ENCODE measurements at places on chromosomes 5 and 9.

DNA sequence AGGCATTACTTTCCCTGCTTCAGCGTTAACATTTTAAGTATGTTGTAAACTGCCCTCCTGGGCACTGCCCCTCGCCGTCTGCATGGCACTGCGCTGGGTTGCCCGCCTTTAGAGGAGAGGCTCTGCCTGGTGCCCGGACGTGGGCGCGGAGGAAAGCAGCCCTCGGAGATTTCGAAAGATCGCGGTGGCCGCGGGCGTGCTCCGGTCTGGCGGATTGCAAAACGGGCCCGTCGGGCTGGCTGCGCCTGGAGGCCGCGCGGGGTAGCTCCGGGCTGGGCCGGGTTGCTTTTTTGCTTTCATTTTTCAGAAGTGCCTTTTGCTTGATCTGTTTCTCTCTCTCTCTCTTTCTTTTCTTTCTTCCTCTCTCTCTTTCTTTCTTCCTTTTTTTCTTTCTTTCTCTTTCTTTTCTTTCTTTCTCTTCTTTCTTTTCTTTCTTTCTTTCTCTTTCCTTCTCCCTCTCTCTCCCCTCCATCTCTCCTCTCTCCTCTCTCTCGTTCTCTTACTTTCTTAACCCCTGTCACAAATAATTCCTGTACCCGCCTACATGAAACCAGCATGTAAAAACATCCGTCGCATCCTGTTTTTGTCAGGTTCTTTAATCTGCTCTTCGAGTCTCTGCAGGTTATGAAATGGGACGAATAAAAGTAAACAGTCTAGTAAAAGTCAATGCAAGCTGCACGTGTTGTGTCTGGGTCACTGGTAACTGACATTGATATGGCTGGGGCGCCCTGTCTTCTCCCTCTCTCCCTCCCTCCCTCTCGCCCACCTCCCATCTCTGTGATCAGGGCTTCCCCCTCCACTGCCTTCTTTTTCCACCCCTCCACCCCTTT lies 1.7 kb downstream of the FST start:
- peak; percentile 49 for DNase-seq

DNA sequence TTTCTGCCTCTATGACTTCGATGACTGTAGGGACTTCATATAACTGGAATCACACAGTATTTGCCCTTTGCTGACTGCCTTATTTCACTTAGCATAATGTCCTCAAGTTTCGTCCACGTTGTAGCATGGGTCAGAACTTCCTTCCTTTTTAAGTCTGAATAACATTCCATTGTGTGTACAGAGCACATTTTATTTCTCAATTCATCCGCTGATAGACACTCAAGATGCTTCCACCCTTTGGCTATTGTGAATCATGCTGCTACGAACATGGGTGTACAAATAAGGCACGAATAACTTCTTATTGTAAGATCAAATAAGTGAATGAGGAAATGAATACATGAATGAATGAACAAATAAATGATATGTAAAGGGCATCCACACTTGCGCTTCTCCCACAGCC lies 13.0 kb downstream of the BARX1 start:
- DNase-seq: no peak

DNA sequence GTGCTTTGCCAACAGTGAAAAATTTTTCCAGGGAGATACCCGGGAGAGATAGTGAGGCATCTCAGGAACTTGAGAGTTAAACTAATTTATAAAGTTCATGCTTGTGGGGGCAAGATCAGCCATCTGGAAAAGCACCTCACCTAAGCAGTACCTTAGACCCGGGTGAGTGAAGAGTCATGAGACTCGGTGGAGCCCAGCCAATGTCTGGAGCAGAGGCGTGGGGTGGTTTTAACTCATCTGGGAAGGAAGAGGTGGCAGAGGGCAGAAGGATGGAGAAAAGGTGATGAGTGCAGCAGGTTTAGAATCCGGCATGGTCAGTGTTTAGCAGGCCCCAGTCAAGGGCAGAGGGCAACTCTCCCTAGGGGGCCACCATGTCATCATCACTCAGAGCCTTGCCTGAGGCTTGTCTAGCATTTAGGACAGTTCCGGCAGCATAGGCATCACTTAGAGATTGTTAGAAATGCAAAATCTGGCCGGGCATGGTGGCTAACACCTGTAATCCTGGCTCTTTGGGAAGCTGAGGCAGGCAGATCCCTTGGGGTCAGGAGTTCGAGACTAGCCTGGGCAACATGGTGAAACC lies 4.3 kb upstream of the RNF183 start:
- no peak for DNase-seq

- DNase-seq: no peak
Observed at GRCh38 chr9:36864491-36865410, 169.3 kb downstream of the PAX5 start.

DNA sequence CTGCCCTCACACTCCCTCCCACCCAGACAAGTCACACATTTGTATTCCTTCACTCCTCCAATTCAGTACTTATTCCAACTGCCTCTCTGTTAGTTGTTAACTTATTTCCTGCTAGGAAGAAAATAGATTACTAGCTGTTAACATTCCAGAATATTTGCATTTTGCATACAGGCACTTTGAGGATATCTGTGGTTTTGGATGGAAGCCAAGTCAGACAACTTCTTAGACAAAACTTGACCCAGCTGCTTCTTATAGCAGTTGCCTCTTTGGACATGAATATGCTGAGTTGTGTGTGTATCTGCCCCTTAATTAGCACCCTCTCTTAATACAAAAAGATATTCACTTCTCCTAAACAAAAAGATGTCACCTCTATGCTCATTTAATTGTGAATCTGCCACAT lies 1280.6 kb upstream of the ACO1 start:
- DNase-seq: no peak

GRCh38 chr9:130701059-130702022 lies 7.8 kb downstream of the EXOSC2 start:
- DNase-seq: peak; percentile 46

DNA sequence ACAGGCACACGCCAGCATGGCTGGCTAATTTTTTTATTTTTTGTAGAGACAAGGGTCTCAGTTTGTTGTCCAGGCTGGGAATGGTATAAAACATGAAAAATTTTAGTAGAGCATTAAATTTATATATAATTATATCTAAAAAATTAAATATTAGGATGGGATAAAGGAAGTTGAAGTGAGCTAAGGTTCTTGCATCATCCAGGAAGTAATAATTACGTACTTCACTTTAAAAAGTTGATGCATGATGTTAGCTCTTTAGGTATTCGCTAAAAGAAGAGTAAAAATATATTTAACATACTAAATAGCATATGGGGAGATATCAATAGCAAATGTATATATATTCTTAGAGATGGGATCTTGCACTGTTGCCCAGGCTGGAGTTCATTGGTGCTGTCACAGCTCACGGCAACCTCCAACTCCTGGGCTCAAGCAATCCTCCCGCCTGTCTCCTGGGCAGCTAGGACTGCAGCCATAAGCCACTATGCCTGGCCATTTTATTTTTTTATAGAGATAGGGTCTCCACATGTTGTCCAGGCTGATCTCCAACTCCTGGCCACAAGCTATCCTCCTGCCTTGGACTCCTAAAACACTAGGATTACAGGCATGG lies 12.3 kb downstream of the DCAF10 start:
- DNase-seq: no peak

- DNase-seq: no peak
Observed at GRCh38 chr5:81058121-81058520, 98.0 kb downstream of the RASGRF2 start.

DNA sequence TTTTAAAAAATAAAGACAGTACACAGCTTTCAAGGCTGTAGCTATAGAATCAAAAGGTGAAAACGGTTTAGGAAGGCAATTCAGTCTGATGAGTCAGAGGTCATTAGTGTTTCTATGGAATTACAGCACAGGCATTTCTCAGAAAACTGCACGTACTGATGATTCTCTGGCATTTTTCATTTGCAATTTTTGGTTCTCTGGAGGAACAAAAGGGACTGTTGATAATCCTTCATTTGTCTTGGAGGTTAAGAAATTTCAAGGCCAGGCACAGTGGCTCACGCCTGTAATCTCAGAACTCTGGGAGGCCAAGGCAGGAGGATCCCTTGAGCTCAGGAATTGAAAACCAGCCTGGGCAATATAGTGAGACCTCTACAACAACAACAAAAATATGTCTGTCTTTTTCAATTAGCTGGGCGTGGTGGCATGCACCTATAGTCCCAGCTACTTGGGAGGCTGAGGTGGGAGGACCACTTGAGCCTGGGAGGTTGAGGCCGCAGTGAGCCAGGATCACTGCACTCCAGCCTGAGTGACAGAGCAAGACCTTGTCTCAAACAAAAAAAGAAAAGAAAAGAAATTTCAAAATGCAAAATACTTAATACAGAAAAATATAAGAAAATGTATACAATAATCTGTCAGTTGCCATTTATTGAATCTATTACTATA lies 27.3 kb downstream of the NR6A1 start:
- no peak for DNase-seq

GRCh38 chr5:168446983-168447619 lies 39.2 kb upstream of the RARS1 start:
- no peak for DNase-seq

- DNase-seq: no peak
Observed at GRCh38 chr9:133153227-133154096, 10.3 kb downstream of the GBGT1 start.

GRCh38 chr9:98144076-98144475 lies 25.1 kb upstream of the TRIM14 start:
- no peak for DNase-seq
